Fibroblast of skin of left quadriceps (primary cell): ENCODE measurements at places on chromosomes 6 and 20.

DNA sequence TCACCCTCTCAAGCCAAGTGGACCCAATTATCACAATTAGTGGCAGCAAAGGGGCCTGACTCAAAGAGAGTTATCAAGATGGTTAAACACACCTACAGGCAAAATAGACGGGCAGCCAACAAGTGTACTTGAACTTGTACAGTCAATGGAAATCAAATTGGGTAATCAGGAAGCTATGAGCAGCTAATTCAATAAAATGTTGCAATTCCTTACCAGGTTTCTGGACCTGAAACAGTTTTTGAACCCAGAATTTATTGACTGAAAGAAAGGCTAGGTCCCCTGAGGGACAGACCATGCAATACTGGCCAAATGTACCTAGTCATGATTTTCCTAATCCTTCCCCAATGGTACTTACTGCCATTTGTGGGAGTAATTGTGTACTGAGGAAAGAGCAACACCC, 679.8 kb downstream of the EPM2A start:
- DNase-seq = no peak

GRCh38 chr6:116682334-116682712, 1.3 kb downstream of the KPNA5 start:
- DNase-seq = no peak

DNA sequence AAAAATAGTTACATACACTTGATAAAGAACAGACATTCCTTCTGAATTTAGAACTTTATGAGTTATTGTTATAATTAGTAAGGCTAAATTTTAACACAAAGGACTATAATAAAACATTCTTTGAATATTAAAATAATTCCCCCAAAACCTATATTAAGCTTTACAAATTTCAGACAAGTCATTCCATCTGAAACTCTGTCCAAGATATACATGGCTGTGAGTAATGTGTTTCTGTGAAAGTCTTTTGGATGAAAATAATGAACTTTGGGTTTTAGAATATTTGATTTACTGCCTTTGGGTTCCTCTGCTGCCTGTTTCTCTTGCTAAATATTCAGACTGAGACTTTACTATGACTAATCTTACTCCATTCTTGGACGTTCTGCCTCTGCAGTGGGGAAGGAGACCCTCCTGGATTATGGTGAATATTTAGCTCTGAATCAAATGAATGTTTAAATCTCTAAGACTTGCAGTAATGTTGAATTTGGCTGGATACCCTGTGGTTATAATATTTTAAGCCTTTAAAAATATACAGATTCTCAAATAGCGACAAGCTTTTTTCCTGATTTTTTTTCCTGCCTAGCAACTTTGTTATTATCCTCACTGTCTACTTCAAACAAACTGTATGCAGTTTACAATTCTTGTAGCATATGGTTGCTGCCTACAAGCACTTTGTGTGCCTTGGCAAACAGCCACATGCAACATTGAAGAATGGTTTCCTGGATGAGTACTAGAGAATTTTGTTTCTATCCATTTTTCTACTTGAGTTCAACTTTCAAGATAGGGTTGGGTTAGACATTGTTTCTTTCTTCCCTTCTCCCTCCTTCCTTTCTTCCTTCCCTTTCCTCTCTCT, 51.4 kb downstream of the TXLNB start:
- peak; percentile 86 for DNase-seq

DNA sequence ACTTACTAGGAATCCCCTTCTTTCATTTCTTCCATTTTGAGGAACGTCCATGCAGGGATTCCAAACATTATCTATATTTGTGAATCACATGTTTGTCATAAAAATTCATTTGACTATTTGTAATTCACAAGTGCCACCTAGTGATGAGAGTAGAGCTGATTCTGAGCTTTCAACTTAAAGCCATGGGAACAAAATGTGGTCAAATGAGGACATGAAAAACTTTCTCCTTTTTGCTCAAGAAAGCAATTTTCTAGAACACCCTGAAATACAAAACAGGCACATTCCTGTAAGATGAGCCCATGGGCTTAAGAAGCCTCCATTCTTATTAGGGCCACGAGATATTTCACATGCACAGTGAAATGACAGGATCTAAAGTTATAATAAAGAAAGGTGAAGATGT, 12.3 kb downstream of the MAP3K7 start:
- DNase-seq = no peak

DNA sequence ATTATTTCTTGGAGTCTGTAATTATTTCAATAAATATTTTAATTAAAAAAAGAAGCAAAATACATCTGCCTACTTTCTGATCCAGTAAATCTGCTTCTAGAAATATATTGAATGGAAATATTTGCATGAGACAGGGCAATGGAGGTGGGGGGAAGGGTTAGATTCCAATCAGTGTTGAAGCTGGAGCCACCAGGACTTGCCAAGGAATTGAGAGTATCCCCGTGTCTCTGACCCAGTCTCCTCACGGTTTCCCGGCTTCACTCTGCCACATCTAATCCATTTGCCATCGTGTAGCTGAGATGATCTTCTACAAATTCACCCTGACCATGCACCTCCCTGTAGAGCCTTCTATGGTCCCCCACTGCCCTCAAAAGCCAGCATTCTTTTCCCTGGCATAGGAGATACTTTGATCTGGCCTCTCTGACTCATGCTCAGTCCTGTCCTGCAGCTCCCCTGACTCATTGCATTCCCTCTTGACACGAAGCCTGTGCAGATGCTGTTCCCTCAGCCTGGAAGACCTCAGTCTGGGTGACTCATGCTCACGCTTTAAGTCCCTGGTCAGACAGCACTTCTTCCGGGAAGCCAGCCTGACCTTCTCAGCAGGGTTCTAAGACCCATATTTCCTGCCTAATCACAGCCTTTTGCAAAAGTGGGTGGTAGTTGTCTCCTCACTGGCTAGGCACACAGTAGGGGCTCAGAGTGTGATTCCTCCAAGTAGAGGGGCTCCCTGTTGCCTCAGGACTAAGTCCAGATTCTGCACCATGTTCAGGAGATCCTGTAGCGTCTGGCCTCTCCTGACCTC, 23.0 kb upstream of the FKBP1A start:
- DNase-seq = peak; percentile 41

- no peak for DNase-seq
Observed at GRCh38 chr6:12594530-12594893, 122.1 kb upstream of the PHACTR1 start.

DNA sequence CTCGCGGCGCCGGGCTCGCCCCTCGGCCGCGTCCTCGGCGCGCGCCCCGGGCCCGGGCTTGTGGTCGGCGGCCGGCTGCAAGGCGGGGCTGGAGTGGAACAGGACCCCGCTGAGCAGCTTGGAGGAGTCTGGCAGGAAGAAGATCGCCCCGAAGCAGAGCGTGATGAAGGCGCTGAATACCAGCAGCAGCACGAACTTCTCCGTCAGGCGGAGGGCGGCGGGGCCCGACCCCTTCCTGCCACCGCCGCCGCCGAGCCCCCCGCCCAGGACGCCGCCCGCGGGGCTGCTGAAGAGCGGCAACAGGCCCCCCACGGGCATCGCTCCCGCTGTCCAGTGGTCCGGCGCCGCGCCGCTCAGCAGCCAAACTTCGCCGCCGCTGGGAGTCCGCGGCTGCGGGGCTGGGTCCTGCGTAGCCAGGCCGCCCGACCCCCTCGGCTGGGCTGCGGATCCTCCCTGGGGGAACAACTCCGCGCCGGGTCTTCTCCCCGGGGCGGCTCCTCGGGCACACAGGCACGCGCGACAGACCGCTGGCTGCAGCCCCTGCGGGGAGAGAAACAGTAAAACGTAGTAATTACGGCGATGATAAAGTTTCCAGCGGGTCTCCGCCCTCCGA, 707 bp downstream of the MAN1A1 start:
- no peak for DNase-seq

GRCh38 chr20:48164566-48165400, 379.5 kb upstream of the SULF2 start:
- DNase-seq = no peak

GRCh38 chr6:62150048-62150663, 135.9 kb downstream of the KHDRBS2 start:
- DNase-seq = no peak

DNA sequence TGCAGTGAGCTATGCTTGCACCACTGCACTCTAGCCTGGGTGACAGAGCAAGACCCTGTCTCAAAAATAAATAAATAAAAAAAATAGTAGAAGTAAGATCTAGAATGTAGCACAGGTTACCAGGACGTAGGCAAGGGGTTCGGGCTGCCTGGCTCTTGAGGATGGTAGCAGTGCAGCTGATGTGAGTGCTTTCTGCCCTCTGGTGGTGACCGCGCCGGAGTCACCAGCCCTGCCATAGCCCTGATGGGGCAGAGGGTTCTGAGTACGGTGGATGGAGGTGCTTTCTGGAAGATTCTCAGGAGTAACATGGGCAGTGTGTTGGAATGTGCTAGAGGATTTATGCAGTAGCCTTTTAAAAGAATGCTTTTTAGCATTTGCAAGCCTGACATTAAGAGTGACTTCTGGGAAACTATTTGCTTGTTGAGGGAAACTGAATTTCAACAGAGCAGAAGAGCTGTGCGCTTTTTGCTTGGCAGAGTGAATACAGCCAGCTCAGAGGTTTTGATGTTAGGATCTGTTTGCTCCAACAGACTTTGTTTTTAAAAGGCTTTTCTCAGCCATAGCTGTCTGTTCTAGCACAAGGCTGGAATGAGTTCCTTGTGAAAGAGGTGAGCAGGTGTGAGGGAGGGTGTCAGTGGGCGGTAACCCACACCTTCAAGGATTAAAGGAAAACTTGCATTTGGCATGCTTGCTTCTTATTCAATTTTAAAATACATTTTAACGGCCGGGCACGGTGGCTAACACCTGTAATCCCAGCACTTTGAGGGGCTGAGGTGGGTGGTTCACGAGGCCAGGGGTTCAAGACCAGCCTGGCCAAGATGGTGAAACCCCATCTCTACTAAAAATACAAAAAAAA, 65.9 kb downstream of the PTPN1 start:
- DNase-seq = no peak

- no peak for DNase-seq
Observed at GRCh38 chr6:1136827-1137226, 175.1 kb upstream of the FOXQ1 start.

DNA sequence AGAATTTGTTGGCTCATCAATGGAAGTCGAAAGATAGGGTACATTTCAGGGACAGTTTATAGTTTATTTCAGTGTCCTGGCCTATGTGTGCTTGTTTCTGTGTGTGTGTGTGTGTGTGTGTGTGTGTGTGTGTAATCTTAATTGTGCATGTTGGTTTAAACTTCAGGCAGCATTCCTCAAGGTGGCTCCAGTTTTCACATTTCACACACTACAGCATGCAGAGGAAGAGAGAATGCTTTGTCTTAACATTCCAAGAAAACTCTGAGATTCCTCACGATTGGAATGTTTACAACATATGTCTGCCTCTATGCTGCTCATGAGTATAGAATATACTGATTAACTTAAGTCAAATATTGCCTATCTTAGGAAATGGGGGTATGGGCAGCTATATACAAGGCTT, 332.6 kb upstream of the EPHA7 start:
- peak; percentile 4 for DNase-seq

- DNase-seq = no peak
Observed at GRCh38 chr6:155128977-155129376, 133.9 kb downstream of the TIAM2 start.

DNA sequence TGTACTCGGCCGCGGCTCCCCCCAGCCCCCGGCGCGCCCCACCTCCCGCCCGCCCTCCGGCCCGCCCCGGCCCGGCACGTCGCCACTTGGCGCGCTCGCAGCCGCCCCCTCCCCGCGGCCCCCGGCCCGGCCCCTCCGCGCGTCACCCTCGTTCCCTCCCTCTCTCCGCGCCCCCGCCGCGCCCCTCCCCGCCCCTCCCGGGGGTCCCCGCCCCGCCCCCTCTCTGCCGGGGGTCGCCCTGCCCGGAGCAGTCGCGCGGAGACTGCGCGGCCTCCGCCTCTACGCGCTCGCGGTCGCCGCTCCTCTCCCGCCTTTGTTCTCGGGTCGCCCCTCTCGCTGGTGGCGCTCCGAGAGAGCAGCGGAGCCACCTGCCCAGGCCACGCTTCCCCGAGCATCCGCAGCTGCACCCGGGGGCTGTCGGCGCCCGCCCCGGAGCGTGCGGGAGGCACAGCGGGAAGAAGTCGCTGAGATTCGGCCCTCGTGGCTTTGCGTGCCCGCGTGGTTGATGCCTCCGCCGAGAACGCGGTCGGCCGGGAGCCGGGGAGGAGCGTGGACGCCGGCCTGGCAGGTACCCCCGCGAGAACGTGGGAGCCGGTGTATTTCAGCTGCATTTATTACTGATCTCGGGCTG, at the start of gene PHF10:
TSS of gene PHF10 (minus strand) at position 7 of the 631 bp plus-strand sequence. CDS start 569 bp downstream, outside the sequence.
- DNase-seq = no peak

DNA sequence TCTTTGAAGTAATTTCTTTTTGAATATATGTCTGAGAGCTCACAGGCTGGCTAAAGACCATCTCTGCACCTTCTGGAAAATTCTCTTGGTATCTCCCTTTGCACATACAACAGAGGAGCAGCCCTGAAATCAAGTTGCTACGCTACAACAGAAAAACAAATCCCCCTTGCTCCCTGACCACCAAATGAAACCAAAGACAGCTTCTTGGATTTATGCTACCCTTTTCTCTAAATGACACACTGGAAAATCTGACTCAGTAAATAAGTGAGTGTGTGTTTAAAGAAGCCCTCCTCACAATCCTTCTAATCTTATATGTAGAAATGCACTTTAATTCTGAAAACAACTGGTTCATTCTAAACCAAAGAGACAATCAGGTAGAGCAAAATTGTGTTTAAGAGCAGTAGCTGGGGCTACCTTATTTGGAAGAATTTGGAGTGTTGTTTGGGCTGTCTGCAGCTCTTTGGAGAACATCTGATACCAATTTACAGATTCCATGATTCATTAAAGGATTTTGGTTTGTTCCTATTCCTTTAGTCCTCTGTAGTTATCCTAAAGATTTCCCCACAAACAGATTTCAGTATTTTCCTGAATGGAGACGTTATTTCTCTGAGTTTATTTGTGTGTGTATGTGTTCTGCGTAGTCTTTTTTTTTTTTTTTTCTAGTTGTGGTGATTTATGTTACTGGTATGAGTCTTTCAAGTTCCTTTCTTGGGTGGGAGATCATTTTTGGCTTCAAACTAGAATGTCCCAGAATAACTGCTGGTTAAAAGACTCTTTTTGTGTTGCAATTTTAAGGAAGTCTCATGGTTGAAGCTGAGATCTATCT, 36.4 kb upstream of the UTRN start:
- peak; percentile 89 for DNase-seq

- no peak for DNase-seq
Observed at GRCh38 chr20:61493798-61494305, 241.8 kb downstream of the CDH4 start.

DNA sequence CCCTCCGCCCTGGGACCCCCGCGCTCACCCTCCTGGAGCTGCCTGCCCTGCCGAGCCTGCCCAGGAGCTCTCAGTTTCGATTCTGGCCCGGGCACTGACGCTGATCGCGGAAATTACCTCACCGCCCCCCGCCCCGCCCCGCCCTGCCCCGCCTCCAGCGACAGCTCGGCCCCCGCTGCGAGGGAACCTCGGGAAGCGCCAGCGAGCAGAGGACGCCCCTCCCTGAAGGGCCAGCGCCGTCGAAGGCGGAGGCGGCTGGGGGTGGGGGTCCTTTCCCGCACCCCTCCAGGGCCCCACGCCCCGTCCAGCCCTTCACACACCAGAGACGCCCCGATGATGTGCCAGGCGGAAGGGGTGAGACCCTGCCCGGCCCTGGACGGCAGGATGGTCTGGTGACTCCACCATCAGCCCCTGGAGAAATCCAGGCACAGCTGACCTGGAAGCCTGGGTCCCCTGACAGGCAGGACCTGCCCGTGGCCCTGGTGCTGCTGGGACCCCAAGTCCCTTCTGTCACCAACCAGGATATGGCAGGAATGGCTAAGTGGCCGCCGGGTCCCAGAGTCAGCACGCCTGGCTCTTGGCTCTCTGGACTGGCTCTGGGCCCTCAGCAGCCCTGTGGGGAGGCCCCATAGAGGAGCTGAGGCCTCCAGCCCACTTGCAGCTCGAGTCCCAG, at the start of gene HELZ2:
TSS of gene HELZ2 (minus strand) at position 84 of the 673 bp plus-strand sequence. CDS start 1,854 bp downstream, outside the sequence.
- peak; percentile 34 for DNase-seq

- DNase-seq = no peak
Observed at GRCh38 chr20:46359233-46359751, 47.1 kb downstream of the ELMO2 start.
